Stimulated activated CD4-positive, alpha-beta T cell treated with anti-CD3 and anti-CD28 coated beads, Interleukin-4, amount 100 ng/mL, for 48 hours (primary cell): ENCODE measurements at places on chromosomes 4 and X.

GRCh38 chr4:24003926-24004325 is 114.1 kb upstream of the PPARGC1A start:
- no peak for DNase-seq

DNA sequence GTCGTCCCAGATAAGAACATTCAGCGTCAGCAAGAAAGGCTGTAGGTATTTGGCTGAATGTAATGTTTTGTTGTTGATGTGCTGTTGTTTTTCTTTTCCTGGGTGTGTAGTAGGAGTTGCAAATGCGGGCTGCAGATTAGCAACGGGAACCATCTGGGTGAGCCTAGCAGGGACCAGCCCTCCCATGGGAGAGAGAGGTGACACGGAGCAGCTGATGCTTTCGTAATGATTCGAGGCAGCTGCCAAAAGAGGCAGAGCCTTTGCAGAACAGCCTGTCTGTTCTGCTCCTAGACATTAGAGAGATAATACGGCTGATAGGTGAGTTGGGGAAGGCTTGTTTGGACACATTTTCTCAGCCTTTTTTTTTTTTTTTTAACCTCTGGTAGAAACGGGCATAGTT is 25.3 kb downstream of the ARSF start:
- no peak for DNase-seq

- DNase-seq = no peak
These were observed 88.2 kb downstream of the CFAP299 start for GRCh38 chr4:80423553-80424224.

GRCh38 chrX:49840679-49841078 is 11.6 kb downstream of the PAGE4 start:
- peak; percentile 30 for DNase-seq

- no peak for DNase-seq
These were observed 226.8 kb upstream of the LNX1 start for GRCh38 chr4:53818104-53818503.

GRCh38 chr4:99832321-99832720 is 15.7 kb downstream of the DAPP1 start:
- DNase-seq = no peak

- no peak for DNase-seq
These were observed 3.7 kb upstream of the GPR82 start for GRCh38 chrX:41720125-41720779.

DNA sequence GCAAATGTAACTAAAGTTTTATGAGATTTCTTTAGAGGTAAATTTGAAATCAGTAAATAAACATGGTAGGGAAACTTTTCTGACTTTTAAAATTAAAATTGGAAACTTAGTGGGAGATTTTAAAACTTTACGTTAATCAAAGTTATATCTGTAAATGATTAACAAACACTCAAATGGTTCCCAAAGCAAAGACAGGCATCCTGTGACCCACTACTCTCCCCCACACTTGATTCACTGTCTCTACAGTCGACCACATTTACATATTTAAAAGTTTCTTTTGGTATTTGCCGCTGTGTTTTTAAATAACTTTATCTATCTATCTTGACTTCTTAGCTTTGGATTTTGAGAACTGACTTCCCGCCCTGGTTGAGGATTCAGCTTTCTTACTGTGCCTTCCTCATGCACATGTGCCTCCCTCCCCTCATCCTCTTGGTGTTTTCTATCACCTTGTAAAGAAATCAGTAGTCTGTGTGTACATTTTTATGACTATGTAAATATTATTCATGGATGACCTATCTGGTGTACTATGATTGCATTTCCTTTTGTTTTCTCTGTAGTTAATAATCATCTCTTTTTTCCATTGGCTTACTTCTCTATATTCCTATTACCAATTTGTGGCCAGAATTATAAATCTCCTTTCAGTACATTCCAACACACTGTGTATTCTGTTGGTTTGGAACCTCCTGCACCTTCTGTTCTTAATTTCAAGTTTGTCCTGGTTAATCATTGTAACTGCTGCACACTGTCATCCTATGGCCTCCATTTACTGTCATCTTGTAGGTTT is 72.6 kb downstream of the WWC2 start:
- DNase-seq = no peak

DNA sequence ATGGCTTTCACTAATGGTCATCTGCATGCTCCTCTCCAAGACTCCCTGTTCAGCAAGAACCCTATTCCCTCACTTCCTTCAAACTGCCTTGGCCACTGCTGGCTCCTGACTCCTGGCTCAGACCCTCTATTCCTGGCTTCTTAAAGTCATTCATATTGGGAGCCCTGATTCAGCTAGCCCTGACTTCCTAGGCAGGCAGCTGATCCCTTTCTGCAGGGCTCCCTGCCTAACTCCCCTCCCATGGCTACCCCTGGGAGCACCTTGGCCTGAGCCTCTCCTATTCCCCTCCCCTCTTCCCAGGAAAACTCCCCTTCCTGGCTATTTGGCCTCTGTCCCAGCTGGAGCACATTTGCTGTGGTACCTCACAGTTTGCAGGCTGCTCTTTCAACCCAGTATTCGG is 154.9 kb upstream of the PJA1 start:
- DNase-seq = no peak

- DNase-seq = no peak
These were observed 38.8 kb downstream of the TBCK start for GRCh38 chr4:106277140-106277675.

DNA sequence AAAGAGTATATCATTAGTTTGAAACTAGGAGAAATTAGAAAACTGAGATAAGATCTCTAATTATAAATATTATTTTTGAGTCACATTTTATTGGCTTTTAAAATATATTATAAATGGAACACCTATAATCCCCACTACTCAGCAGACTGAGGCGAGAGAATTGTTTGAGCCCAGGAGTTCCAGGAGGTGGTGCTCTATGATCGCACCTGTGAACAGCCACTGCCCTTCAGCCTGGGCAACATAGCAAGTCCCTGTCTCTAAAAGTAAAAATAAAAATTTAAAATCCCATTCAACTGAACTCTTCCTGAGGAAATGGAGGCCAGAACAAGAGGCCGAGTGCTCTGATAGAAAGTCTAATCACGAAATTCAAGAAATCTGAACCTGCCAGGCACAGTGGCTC is 6.3 kb upstream of the C4orf36 start:
- no peak for DNase-seq

DNA sequence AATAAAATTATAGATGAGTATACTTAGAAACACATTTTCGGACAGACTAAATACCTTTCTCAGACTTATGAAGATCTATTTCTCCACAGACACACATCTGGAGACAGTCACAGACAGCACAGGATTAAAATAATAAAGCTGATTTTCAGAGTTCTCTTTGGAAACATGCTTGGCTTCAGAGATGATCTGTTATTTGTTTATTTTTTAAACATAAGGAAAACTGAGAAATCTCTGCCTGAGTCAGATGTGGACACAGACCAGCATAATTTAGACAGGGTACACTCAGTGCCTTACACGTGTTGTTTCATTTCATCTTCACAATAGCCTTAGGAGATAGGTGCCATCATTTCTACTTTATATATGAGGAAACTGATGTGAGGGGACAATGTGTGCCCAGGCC is 92.1 kb downstream of the SLC9A7 start:
- DNase-seq = no peak
